NCI-H1694 treated with DMSO at 0.1 percent for 48 hours (cell line): ENCODE measurements at places on chromosomes 3 and 15.
A peak's percentile ranks its signal among the peaks of the same experiment; 100 is the strongest.

DNA sequence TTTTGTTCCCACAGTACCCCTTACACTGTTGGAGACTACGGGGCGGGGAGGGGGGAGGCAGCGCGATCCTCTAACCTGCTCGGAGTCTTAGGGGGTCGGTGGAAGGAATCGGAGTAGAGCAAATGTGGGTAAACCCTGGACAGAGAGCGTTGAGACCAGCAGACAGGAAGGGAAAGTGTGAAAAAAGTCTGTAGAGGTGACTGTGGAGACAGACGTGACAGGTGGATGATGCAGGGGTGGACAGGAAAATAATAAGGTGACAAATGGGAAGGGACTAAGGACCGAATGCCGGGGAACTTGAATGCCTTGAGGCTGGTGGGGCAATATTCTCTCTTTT, 424 bp downstream of the EAF2 start:
- DNase-seq = no peak

- DNase-seq = no peak
Measured at GRCh38 chr3:13217736-13218540, 144.7 kb upstream of the IQSEC1 start.

GRCh38 chr3:120506828-120507774, 56.3 kb upstream of the FSTL1 start:
- DNase-seq = peak; percentile 33

DNA sequence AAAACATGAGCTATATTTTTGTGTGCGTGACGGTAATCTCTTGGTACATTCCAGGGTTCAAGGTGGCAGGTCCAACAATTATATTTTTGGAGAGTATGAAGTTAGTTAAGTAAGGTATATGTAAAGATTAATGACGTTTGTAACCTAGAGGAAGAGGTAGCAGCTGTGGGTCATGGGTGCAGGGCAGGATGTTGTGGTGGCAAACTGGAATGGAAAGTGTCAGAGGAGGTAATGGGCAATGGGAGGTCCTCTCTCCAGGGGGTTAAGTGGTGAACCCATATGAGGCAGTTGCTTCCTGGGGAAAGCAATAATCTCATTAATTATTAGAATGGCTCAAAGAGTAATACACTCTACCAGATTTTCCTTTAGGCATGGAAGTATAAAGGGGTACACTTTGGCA, 1.0 kb upstream of the CD200R1L start:
- no peak for DNase-seq

GRCh38 chr3:81580355-81580754, 181.1 kb downstream of the GBE1 start:
- DNase-seq = no peak

GRCh38 chr3:64501298-64501906, 186.4 kb downstream of the ADAMTS9 start:
- no peak for DNase-seq

- no peak for DNase-seq
Measured at GRCh38 chr3:37949866-37950265, 40.7 kb upstream of the VILL start.

- no peak for DNase-seq
Measured at GRCh38 chr15:40785814-40786213, 16.0 kb downstream of the C15orf62 start.

DNA sequence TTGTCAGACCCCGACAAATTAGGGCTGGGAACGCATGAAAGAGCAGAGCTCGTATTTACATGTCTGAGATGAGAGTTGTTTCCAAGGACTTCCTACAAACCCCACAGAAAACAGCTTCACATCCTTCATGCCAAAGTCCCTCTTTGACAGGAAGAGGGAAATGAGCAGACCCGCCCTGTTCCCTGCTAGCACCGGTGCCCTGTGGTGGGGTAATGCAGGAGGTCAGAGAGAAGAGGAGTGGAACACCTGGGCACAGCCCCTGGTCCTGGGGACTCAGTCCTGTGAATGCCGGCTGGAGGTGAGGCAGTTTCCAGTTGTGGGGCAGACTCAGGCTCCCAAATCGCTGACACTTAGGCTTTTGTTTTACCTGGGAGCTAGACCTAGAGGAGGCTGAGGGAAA, 4.0 kb downstream of the PLA2G4D start:
- DNase-seq = no peak

- no peak for DNase-seq
Measured at GRCh38 chr3:33773637-33774036, 24.8 kb upstream of the PDCD6IP start.

- no peak for DNase-seq
Measured at GRCh38 chr3:126555795-126556636, 2.7 kb downstream of the C3orf22 start.

- no peak for DNase-seq
Measured at GRCh38 chr3:149534671-149535332, 60.3 kb downstream of the TM4SF4 start.

GRCh38 chr3:130969621-130970020, 57.0 kb downstream of the ASTE1 start:
- no peak for DNase-seq

DNA sequence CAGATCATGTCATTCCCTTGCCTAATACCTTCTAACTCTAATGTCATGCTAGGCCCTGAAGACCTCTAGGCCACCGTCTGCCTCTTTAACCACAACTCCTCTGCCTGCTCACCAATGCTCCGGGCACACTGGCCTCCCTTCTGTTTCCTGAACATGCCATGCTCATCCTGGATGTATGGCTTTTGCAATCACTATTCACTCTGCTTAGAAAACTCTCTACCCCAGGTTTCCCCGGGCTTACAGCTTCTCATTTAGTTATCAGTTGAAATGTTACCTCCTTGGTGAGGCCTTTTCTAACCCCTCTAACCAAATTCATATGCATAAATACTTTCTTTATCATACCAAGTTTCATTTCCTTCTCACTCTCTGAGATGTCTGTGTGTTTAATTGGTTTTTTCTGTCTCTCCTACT, 727.8 kb upstream of the CFAP20DC start:
- no peak for DNase-seq

GRCh38 chr3:132637590-132637989, 22.0 kb downstream of the ACAD11 start:
- DNase-seq = no peak

DNA sequence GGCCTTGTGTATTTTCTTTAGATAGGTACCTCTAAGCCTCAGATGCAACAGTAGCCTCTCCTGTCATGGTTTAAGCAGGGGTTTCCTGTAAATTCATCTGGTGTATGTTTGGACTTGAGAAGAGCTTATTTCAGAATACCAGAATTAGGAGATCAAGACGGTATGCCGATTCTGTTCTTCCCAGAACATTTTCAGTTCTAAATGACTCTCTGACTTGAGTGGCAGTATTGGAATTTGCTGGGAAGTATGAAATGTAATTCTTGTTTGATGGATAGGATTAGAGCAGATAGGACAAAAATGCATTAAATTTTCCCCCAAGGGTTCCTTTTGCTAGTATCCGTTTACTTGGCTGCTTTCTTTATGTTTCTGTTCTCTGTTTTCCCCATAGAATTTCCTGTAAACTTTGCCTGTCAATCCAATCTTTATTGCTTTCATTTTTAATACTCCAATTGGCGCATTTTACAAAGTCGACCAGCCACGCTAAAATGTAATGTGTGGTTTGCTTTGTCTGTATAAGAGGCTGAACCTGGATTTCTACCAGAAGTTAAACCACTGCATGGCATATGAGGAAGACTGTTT, 612.2 kb downstream of the RBMS3 start:
- DNase-seq = no peak

DNA sequence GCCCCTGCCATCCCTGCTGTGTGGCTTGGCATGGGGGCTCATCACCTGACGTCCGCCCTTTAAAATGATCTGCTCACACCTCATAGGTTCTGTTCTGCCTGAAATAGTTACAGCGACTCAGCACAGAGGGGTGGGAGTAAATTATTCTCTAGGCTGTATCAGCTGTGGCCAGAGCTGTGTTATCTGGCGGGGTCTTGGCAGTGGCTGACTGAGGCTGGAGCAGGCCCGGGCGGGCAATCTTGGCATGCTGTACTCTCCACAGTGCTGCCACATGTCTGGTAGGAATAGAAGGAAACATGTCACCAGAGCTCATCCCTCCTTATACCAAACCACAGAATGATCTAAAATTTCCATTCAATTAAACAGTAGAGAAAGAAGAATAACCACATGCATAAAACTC, 499.9 kb upstream of the LMCD1 start:
- peak; percentile 20 for DNase-seq

- DNase-seq = no peak
Measured at GRCh38 chr15:60973637-60974415, 255.3 kb downstream of the RORA start.

DNA sequence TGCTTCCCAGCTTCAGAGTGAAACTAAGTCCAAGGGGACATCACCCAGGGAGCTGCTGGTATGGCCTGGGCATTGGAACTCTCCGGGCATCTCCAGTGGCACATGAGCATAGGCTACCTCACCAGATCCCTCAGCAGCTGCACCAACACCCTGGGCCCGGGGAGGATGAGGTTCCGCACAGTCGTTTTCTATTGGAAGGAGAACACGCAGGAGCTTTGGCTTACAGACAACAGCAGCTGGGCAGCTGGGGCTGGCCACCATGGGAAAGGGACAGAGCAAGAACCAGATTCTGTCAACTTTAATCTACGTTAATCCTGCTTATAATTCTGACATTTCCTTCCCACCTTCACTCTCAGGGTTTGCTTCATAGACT, 65.5 kb downstream of the MYO1E start:
- DNase-seq = no peak

- no peak for DNase-seq
Measured at GRCh38 chr15:100373120-100373896, 31.5 kb upstream of the ADAMTS17 start.

DNA sequence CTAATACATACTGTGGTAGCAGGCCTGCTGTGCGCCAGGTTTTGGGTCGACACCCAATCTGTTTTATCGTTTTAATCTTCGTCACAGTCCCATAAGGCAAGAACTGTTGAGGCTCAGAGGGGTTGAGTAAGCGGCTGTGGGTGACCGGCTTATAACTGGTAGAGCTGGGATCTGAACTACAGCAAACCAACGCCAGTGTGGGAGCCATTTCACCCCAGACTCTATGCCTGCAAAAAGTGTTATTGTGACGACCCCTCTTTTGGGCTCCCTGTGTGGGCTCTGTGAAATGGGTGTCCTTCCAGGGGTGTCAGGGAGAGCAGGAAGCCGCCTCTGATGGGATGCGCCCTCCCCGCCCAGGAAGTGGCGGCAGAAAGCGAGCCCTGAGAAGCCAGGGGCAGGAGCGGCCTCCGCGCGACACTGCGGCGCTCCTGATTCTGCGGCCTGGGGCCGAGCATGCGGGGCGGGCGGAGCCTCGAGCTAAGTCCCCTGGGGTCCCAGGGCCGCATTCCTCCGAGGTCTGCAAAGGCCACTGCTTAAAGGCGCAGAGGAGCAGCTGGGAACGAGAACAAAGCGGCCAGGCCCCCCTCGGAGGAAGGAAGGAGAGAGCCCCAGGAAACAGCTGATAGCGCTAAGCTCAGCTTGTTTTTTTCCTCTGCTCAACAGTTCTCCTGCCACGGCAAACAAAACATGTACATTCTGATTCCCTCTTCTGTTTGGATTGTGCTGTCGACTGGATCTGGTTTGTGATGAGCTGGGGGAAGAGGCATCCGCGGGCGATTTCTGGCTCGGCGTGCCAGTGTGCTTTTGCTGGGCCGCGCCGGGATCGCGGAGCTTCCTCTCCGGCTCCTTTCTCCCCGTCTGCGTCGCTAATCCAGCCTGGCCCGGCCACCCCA, 33.9 kb downstream of the GRK7 start:
- DNase-seq = no peak

GRCh38 chr3:99974989-99975388, 139.3 kb downstream of the FILIP1L start:
- DNase-seq = no peak

- DNase-seq = no peak
Measured at GRCh38 chr3:126867863-126868200, 115.1 kb upstream of the PLXNA1 start.

- DNase-seq = peak; percentile 12
Measured at GRCh38 chr3:118801899-118802298, 232.7 kb downstream of the IGSF11 start.

DNA sequence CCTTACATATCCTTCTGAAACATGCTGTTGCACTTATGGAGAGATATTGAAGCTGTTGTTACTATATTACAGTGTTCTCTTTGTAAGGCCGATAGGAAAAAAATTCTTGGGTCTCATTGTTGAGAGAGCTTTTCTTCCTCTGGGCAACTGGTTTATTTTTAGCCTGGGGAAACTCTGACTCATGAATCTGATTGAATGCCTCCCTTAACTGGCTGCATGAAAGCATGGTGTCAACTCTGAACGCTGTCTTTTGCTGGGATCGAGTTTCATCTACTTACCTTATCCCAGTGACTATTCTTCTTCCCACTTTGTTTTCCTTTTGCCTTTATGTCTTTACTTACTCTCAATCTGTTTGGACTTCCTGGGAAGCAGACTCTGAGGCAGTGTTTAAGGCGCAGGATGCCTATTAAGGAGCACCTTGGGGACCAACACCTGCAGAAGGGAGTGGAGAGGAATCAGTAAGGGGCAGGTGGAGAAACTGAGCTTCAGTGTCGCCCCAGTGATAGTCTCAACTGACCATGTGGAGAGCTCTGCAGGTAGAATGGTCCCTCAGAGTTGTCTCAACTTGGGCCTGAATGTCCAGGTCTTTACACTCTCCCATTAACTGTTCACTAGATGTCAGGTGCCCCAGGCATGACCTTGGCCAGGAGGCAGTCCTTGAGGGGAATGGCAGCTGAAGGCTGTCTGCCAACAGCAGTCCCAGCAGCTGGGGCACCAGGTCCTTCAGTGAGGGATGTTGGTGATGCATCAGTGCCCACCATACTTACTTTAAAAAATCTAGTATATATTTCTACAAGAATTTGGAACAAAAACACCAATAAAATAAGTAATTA, 88.9 kb upstream of the CCNL1 start:
- DNase-seq = no peak

DNA sequence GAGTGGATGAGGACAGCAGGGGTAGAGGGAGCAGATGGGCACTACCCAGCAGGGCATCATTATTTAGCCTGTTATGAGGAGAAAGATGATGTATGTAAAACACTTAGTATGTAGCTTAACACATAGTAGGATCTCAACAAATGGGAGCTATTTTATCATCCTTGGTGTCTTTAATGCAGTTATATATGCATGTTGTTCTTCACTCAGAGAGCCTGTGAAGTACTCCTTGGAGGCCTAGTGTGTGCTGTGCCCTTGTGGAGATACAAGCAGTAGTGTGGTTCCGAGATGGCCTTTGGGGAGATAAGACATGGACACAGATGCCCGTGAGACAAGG, 124.2 kb downstream of the LIPC start:
- no peak for DNase-seq

DNA sequence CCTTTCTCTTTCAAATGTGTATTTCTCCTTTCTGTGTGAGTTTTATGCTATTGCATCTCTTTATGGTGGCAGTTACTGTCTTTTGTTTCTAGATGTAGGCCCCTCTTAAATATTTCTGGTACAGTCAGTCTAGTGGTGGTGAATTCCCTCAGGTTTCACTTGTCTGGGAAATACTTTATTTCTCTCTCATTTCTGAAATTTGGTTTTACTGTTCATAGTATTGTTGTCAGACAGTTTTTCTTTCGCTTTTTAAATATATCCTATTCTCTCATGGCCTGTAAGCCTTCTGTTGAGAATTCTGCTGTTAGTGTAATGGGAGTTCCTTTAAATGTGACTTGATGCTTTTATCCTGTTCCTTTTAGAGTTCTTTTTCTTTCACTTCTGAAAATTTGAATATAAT, 874.0 kb downstream of the PLOD2 start:
- no peak for DNase-seq
